ENCODE measurements at places on chromosomes 7 and 10.

- no peak for DNase-seq
Measured at GRCh38 chr7:41999736-42000283, 237.2 kb downstream of the GLI3 start.

DNA sequence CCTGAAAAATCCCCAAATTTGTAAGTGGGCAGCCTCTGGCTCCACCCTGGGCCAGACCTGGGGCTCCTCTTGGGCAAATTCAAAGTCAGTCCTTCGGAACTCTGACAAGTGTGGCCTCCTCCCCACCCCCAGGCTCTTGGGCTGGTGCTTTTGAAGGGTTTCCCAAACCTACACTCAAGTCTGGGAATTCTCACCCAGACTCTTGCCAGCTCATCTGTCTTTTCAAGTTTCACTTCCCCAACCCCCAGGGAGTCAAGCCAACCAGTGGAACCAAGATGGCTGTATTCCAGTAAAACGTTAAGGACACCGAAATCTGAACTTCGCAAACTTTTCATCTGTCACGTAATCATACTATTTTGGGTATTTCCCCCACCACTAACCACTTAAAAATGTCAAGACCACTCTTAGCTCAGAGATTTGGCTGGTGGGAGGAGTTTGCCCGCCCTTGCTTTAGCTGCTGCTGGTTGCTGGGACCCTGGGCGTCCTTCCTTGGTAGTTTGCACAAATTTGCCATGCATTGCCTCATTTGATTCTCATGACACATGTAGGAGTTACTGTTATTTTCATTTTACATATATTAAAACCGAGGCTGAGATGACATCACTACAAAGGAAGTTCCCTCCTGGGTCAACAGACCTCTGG is 1.7 kb upstream of the MYO1G start:
- no peak for DNase-seq

GRCh38 chr10:132296666-132297443 is 10.9 kb downstream of the STK32C start:
- DNase-seq, result no peak

DNA sequence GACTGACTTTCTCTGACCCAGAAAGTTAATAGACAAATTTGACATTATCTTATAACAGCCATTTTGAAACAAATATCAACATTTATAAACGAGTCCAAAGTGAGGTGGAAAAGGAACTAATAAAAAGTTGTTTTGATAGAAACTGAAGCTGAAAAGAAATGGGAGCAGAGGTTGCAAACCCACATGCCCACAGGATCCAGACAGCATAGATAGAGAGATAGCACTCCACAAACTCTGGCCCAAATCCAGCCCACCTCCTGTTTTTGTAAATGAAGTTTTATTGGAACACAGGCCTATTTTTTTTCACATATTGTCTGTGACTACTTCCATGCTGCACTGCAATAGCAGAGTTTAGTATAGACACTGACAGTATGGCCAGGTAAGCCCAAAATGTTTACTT is 171.9 kb downstream of the PRKG1 start:
- DNase-seq, result no peak

GRCh38 chr10:70528314-70528713 is 49.7 kb downstream of the PALD1 start:
- DNase-seq, result no peak

DNA sequence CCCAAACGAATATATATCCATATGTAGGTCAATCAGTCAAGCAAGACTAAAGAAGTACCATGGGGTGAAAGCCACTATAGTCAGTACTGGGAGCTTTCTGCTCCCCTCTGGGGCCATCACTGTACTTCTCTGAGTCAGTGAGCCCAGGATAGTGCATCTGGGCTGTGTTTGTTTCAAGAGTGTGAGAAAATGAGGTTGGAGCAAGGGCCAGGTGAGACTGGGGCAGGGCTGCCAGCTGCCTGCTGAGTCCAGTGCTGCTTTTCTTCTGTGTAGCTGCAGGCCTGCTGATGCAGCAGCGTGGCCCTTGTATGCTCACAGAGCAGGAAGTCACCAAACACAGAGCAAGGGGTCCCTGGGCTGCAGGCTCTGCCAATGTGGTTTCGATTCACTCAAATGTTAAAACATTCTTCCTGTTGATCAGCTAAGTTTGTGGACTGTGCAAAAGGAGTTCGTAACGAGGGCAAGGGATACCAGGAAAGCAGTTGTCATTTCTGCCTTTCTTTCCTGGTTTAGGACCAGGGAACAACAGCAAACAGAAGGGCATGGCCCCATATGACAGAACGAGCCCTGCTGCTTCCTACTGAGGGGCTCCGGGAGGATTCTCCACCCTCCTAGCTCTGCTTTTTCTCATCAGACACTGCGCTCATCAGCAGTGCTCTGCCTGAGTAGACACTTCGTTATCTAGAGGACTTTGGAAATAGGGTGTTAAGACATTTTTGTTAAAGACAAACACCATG is 65.4 kb upstream of the TNS3 start:
- DNase-seq, result no peak

- no peak for DNase-seq
Measured at GRCh38 chr10:76970711-76971519, 666.7 kb downstream of the KCNMA1 start.

DNA sequence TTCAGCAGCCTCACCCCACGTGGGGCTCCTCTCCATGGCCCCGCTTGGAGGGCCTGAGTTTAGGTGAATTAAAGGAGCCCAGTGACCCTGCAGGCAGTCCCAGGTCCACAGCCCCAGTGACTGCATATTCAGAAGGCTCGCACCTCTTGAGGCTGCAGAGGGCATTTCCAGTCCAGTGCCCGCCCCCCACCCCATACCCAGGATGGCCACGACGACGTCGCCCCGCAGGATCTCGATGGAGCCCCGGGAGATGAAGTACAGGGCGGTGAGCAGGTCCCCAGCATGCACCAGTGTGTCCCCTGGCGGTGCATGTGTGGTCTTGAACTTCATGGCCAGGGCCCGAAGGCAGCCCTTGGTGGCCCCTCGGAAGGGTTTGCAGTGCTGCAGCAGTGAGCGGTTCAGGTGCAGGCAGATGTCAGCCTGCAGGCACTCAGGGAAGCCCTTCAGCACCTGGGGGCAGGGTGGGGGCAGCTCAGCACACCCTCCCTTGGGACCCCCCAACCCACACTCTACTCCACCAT is 28.1 kb downstream of the KCNH2 start:
- DNase-seq, result no peak

- DNase-seq, result no peak
Measured at GRCh38 chr10:82378146-82378545, 503.2 kb downstream of the NRG3 start.

DNA sequence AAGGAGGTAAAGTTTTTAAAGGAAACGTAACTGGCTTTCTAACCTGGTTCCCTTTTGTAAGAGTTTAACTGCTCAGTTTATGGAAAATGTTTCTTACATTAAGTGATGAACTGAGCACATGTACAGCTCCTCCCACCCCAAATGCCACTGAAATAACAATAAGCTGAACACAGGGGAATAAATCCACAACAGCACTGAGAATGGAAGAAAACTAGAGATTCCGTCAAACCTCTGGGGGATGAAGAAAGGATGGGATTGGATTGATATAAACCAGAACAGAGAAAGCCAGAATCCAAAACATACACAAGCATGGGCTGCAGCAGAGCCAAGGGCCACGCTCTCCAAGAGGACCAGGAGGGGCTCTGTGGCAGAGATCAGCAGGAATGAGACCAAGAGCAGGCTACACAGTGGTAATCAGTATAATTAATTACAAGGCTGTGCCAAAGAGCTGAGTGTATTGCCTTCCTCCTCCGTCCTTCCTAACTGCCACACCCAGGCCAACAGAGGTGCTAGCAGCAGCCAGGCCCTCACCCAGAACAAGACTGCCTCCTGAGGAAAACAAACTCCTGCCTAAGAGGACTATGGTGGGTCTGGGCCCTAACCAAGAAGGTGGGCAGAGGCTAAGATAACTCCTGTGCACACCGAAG is 73.9 kb downstream of the KIAA1549 start:
- no peak for DNase-seq

DNA sequence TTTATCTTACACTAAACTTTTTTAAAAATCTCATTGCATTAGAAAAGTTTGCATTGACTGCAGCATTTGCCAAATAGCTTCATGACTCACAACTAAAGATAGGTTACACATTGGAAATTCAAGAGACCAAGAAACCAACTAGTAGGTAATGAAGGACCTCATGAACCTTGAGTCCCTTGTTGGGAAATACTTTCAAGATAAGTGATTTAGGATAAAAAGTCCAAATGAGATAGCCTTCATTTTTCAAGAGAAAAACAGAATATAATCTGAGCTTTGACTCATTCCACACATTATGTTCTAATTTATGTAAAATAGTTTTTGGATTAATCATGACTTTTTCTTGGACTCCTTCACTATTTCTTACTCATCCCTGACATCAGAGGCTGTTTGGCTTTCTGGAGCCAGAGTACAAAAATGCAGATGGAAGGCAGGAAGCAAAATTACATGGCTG is 13.1 kb upstream of the LIPF start:
- no peak for DNase-seq

DNA sequence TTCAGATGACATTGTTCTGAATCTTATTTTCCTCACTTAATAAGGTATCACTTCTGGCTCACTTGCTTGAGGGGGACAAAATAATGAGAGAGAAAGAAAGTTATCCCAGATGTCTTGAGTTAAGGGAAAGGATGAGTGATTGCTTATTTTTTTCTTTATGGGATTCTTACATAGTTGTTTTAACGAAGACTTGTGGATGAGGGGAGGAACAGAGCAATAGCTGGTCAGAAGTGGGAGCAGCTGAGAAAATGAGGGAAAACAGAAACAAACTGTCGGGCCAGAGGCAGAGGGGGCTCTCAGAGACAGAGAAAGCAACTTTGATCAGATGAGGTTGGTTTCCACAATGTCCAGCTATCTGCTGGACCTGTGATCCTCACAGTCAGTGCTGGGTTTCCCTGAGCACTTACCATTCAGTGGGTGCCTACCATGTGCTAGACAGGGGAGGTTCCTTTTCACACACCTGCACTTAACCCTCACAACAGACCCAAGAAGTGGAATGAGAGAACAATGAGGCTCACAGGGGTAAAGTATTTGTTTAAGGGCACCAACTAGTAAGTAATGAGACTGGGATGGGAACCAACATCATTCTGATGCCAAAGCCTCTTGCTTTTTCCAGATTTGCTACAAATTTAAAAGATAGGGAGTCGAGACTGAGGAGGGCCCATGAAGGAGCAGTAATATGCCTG is 64.2 kb downstream of the BICC1 start:
- DNase-seq, result no peak

GRCh38 chr10:78770167-78771090 is 298.3 kb upstream of the ZMIZ1 start:
- DNase-seq, result no peak

GRCh38 chr7:135186261-135186540 is 15.7 kb upstream of the CYREN start:
- DNase-seq, result no peak

DNA sequence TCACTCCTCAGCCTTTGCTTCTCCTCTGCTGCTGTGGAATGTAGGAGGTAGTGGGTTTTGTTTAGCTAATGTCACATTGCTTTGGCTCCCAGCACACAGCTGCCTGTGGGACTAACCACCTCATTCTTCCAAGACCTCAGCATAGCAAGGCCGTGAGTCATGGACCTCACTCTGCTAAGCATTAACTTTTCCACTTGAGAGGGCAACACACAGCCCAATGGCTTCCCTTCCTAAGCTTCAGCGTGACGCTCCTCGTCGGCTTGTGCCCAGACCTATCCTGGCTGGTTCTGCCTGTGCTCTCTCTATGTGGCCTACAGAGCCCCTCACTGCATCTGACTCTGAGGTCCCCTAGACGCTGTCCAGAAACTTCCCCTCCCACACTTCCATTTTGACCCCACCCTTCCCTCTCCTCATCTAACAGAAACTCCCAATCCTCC is 23.3 kb downstream of the MYOF start:
- DNase-seq, result no peak
